ENCODE measurements at places on chromosomes 2 and 18.

- DNase-seq, result no peak
Observed at GRCh38 chr18:51525453-51526225, 328.2 kb upstream of the MEX3C start.

DNA sequence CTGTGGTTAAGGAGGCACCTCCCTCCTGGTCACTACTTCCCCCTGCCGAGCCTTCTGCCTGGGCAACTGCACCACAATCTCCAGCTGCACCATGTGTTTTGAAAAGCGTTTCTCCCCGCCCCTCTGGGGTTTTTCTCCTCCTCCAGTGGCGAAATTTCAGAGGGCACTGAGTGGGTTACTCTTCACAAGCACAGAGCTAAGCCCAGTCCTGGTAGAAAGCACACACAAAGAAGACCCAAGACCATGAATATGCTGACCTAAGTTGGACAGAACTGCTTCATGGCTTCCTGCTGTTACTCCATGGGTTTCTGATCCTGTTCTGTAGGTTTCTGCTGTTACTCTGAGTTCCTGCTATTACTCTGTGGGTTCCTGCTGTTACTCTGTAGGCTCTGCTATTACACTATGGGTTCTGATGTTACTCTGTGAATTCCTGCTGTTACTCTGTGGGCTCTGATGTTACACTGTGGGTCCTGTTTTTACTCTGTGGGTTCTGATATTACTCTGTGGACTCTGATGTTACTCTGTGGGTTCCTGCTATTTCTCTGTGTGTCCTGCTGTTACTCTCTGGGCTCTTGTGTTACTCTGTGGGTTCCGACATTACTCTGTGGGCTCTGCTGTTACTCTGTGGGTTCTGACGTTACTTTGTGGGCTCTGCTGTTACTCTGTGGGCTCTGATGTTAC lies 216.6 kb downstream of the RTP5 start:
- no peak for DNase-seq

- no peak for DNase-seq
Observed at GRCh38 chr2:1652034-1652790, 92.1 kb downstream of the PXDN start.

DNA sequence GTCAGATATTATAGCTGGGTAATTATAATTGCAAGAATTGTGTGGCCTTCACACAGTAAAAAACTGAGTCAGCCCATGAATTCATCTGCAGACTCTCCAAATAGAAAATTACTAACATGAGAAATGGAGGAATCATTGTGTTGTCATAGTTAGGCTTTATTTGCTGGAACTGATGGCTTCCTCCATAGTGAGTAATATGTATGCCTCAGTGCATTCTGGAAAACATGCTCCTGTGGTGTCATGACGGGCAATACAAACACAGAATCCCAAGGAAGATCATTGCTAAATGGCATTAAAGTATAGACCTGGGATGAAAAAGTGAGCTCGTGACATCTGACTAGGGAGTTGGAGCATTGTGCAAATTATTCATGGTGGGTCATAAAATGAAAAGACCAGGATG lies 23.6 kb upstream of the NMS start:
- DNase-seq, result no peak

DNA sequence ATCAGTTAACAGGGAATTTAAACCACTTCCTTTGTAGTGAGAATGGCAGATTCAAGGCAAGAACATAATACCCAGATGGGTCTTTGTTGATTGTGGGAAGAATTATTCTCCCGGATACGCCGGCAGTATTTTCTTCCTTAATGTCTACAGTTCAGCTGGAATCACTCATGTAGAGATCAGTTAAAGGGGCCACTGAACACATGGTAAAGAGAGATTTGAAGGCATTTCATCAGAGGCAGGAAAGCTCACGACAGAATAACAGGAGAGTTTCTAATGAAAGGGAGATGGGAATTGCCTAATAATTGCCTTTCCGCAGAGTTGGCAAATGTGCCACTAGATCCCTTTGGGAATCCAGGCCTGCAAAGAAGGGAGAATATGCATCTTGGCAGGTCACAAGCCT lies 327.7 kb upstream of the ZNF804A start:
- no peak for DNase-seq

GRCh38 chr2:10240911-10241610 lies 61.6 kb upstream of the HPCAL1 start:
- DNase-seq, result no peak

GRCh38 chr2:101382442-101382841 lies 4.9 kb downstream of the CREG2 start:
- DNase-seq, result no peak

- DNase-seq, result no peak
Observed at GRCh38 chr18:76522122-76522503, 27.1 kb upstream of the ZNF516 start.

DNA sequence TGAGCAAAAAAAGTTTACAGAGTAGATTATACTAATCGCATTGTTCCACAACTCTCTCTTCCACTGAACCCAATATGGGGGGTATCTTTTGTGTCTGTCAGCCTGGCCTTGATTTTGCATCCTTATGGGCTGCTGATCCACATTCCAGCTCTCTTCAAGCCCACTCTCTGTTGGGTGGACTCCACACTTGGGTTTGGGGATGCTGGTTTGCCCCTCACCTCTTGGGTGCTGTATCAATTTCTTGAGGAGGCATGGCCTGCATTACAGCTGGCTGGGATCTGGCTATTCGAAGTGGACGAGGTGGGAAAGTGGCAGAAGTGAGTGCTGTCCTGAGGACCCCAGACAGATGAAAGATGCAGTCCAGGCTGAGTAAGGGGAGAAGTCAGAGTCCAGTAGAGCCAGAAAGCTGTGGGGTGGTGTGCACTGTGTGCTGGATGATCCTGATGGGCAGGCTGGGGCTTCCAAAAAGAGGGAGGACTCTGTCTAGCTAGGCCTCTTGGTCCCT lies 141.4 kb downstream of the CAPN13 start:
- DNase-seq, result no peak

GRCh38 chr2:3233877-3234276 lies 143.7 kb downstream of the EIPR1 start:
- no peak for DNase-seq

DNA sequence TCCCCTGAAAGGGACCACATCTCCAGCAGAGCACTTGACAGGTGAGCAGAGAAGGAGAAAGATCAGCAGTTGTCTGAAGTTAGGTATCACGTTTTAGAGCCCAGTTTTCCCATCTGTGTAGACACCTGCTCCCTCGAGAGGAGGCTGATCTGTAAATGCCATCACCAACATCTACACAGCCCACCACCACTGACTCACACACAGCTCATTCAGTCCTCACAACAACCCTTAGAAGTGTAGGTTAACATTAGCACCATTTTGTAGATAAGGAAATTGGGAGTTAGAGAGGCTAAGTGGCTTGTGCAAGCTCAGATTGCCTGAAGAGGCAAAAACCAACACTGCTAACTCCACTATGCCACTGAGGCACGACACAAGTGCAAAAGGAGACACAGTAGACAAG lies 37.2 kb upstream of the STAT1 start:
- DNase-seq, result no peak

DNA sequence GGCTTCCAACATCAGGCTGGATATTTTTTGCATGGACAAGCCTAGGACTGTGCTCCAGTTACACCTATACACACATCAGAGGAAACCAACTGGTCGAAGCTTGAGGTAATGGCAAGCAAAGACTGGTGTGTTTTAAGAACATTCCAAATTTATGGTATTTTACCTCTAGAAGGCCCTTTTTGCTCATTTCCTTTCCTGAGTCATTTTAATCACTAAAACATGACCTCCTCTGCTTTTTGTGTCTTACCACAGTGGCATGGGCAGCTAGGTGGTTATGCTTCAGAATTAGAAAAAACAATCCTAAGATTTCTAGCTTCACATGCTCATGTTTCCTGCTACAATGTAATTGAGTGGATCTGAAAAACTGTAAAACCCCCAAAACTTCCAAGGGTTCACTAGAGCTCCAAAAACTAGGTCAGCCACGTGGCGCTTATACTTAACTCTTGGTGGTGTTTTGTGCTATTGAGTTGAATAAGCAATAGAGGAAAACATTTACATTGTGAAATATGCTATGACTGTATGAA lies 30.6 kb upstream of the CHRNA1 start:
- no peak for DNase-seq

DNA sequence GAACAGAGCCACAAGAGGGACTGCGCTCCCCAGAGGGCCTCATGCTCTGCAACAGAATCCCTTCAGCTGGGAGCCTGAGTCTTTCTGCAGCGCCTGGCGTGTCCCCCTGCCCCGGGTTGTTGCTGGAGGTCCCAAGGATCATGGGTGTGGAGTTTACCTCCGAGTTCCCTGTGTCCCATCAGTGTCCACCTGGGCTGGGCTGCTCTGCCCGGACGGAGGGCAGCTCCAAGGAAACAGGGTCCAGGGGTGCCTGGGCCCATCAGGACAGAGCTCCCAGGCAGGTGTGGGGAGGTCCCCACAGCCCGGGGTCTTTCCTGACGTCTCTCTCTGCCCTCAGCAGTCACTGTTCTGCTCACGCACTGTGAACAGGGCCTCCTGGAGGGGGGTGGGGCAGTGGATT lies 63.5 kb downstream of the EMILIN2 start:
- DNase-seq, result no peak

DNA sequence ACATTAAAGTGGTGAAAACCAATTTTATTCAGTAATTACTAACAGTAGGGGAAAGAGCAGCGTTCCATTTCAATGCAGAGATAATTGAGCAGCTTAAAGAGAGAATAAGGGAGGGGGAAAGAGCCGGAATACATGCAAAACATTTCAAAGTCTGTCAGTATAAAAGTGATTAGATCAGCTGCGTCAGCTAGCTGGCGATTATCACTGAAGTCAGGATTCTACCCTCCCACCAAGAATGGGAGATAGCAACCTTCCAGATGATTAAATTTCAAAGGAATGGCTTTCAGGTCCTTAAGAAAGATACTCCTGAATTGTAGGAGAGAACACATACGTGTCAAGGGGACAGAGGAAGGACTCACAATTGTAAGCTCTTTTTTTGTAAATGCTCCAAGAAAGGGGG lies 2.7 kb upstream of the ZC3H6 start:
- DNase-seq, result no peak

DNA sequence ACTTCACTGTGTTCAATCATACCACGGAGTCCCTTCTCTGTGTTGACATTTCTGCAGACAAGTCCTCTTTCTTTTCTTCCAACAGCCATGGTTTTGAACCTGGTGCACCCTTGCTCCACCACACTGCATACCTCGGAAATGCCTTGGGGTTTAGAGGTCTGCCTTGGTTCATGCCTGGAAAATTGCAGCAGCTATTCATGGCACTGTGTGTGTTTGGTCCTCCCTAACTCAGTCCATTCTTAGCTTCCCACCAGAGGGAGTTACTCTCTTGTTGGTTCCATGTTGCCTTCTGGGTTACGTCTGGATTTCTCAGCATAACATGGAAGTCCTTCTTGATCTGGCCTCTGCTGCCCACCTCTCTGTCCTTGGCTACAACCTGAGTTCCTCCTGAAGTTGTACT lies 206.0 kb downstream of the FHOD3 start:
- no peak for DNase-seq

DNA sequence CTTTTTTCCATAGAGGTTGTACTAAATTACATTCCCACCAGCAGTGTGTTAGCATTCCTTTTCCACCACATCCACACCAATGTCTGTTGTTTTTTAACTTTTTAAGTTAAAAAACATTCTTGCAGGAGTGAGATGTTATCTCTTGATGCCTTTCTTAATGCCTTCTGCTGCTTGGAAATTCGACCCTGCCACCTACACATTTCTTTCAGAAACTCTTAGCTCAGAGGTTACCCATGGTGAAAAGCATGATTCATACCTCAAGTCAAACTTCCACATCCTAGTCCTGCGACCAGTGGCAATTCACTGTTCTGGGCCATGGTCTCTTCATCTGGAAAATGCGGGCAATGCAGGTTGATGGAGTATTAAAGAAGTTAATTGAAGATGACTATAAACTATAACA lies 12.7 kb upstream of the HNMT start:
- DNase-seq, result no peak

- no peak for DNase-seq
Observed at GRCh38 chr2:20225294-20226151, 593 bp upstream of the SDC1 start.

GRCh38 chr2:235024931-235025773 lies 73.3 kb downstream of the SH3BP4 start:
- DNase-seq, result no peak

GRCh38 chr18:64099244-64099643 lies 49.6 kb downstream of the LINC00305 start:
- no peak for DNase-seq

DNA sequence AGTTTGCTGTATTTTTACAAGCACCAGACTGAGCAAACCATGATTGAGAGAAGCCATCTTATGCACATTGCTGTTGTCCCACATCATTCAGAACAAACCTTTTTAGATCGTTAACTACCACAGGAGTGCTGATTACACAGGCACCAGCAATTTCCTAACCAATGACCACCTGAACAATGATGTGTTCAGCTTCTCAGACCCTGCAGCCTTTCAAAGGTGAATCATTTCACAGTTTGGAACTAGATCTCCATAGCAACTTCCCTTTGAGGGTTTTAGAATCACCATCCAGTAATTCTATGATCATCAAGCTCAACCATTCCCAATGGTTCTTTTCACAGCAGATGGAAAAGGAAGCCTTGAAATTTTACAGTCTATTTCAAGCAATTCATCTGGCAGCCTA lies 71.4 kb downstream of the OLA1 start:
- no peak for DNase-seq

GRCh38 chr18:7524786-7525185 lies 42.3 kb upstream of the PTPRM start:
- no peak for DNase-seq

- DNase-seq, result no peak
Observed at GRCh38 chr2:197378086-197378485, 56.7 kb downstream of the SF3B1 start.

DNA sequence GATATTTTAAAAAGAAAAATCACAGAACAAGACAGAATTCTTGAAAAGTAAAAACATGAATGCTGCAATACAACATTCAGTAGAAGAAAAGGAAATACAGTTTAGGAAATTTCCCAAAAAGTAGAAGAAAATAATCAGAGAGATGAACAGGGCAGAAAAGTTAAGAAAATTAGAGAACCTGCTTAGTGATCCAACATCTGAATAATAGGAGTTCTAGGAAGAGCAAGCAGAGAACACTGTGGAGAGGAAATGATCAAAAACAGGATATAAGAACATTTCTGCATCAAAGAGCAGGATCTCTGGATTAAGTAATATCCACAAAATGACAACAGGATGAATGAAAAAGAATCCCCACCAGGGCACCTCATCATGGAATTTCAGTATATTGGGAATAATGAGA lies 8.8 kb upstream of the FHOD3 start:
- DNase-seq, result no peak

GRCh38 chr2:144625626-144626025 lies 105.7 kb upstream of the ZEB2 start:
- DNase-seq, result no peak

GRCh38 chr2:32271063-32271462 lies 6.4 kb upstream of the NLRC4 start:
- DNase-seq, result no peak

- no peak for DNase-seq
Observed at GRCh38 chr2:215900843-215901242, 112.5 kb downstream of the MREG start.

DNA sequence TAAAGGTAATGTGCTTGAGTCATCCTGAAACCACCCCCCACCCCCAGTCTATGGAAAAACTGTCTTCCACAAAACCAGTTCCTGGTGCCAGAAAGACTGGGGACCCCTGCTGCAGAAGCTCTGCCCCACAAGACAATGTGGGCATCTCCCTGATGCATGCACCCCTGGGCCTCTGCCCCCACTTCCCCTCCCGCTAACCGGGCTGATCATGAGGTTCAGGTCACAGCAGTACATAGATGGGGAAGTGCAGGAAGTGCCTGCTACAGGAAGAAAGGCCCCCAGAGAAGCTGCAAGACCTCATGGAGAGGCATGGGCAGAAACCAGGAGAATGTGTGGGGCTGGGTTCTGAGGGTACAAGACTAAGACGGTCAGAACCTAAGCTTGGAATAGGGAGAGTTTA lies 243.4 kb upstream of the ID2 start:
- no peak for DNase-seq

Data from stimulated activated CD4-positive, alpha-beta T cell treated with anti-CD3 and anti-CD28 coated beads, TNF-alpha, amount 100 ng/mL, for 1 hour (primary cell).